Activated CD4-positive, alpha-beta memory T cell treated with anti-CD3 and anti-CD28 coated beads for 36 hours (primary cell): ENCODE measurements at places on chromosomes 1 and 21.

DNA sequence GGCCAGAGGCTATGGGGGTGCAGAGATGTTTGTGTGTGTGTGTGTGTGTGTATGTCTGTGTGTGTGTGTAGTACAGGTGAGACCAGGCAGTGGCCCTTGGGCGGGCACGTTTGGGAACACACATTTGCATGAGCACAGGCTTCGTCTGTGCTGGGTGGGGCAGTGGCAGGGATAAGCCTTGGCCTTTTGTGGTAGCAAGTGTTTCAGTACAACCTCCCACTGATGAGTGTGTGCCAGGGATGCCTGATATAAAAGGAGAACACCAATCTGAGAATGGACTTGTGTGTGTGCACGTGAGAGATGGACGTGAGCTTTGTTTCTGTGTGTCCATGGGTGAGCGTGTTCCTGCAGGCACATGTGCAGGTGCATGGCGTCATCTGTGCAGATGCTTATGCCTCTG is 3.0 kb downstream of the NTRK1 start:
- no peak for DNase-seq

GRCh38 chr1:203126151-203126865 is 1.2 kb upstream of the ADORA1 start:
- DNase-seq = no peak

- DNase-seq = no peak
Measured at GRCh38 chr1:3013371-3014049, 7.8 kb upstream of the ACTRT2 start.

GRCh38 chr1:201374364-201374763 is 3.1 kb downstream of the TNNT2 start:
- no peak for DNase-seq

GRCh38 chr1:112395256-112395820 is 676 bp upstream of the CTTNBP2NL start:
- DNase-seq = no peak

- DNase-seq = peak; percentile 10
Measured at GRCh38 chr1:76868916-76869315, 1.6 kb downstream of the ST6GALNAC5 start.

DNA sequence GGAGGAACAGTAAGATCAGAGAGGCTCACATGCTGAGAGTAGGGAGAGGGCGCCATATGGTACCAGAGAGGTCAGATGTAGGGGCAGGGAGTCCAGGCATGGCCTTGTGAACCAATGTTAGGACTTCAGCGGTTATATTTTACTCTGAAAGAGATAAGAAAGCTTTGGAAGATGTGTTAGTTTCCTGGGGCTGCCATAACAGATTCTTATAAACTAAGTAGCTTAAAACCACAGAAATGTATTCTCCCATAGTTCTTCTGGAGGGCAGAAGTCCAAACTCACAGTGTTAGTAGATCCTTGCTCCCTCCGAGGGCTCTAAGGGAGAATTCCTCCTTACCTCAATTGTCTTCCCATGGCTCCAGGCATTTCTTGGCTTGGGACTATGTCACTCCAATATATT is 502.5 kb upstream of the ADGRL2 start:
- DNase-seq = no peak

- no peak for DNase-seq
Measured at GRCh38 chr1:15226388-15227255, 20.4 kb upstream of the FHAD1 start.

GRCh38 chr1:1996207-1996651 is 7.4 kb downstream of the CFAP74 start:
- no peak for DNase-seq

GRCh38 chr1:156703741-156704140 is 1.6 kb downstream of the CRABP2 start:
- no peak for DNase-seq

- no peak for DNase-seq
Measured at GRCh38 chr1:95118710-95119109, 1.6 kb downstream of the TLCD4 start.

- no peak for DNase-seq
Measured at GRCh38 chr1:184791550-184791900, 36.9 kb upstream of the EDEM3 start.

DNA sequence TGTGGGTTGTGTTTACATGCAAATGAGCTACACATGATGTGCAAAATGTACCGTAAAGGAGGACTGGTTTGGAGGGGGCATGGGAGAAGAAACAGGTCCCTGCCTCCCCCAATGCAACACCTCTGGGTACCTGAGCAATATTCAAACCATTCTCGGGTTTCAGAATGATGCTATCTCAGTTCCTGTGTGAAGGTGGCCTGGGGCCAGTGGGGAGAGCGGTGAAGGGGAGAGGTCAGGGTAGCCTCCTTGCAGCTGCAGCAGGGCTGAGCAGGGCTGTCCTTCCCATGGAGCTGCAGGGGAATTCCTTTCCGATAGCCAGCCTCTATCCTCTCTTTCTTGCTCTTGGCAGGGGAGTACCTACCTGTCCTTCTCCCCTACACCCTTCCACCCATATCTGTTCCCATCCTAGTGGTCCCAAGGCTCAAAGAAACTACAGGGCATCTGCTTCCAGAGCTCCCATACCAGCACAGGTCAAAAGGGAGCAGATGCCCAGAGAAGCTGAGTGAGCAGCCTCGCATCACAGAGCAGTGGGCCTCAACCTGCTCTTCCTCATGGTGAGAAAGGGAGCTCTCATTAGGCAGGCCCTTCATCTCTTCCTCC is 11.9 kb downstream of the MEF2D start:
- peak; percentile 78 for DNase-seq

GRCh38 chr1:84944767-84945486 is 51.9 kb upstream of the LPAR3 start:
- peak; percentile 72 for DNase-seq

- DNase-seq = no peak
Measured at GRCh38 chr21:41601573-41602368, 93.8 kb upstream of the TMPRSS2 start.

- DNase-seq = peak; percentile 13
Measured at GRCh38 chr1:245310571-245311531, 156.1 kb downstream of the KIF26B start.

GRCh38 chr1:247443641-247444040 is 14.3 kb downstream of the OR2B11 start:
- no peak for DNase-seq

DNA sequence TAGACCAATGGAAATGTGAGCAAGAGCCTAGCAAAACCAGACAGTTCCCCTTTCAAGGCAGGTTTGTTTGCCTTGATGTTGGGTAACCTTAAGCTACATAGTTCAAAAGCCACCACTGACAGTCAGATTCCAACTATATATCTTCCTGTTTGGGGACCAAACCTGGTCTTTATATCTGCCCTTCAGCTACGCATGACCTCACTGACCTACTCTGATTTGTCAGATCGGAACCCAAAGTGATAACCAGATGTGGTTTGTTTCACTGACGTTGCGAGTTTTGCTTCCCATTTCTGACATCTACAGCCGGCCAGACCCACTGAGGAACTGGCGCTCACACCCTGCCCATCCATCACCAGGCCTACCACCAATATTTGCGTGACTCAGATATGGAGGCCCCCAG is 361.1 kb upstream of the CHRM3 start:
- DNase-seq = no peak

DNA sequence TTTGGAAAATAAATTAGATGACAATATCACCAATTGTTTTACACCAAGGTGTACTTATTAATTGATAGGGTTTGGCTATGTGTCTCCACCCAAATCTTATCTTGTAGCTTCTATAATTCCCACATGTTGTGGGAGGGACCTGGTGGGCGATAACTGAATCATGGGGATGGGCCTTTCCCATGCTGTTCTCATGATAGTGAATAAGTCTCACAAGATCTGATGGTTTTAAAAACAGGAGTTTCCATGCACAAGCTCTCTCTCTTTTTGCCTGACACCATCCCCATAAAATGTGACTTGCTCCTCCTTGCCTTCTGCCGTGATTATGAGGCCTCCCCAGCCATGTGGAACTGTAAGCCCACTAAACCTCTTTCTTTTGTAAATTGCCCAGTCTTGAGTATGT is 131.0 kb upstream of the LMO4 start:
- DNase-seq = no peak

DNA sequence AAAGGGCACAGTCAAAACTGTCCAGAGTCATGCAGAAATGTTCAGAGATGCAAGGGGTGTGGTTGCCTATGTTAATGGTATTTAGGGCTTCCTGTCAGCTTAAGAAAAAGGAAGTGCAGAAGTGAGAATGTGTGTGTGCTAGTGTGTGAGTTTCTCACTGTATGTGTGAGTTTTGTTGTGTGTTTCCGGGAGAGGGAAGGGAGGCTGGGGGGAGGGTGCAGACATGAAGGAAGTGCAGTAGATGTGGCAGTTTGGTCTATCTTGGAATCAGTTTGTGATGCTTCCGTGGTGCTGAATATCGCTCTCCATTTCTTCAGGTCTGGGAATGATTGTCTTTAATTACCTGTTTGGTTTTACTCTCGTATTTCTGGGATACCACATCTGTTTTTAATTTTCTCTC is 16.5 kb upstream of the ATP6V1G3 start:
- peak; percentile 74 for DNase-seq

GRCh38 chr1:179867493-179868330 is 9.9 kb downstream of the TOR1AIP2 start:
- DNase-seq = peak; percentile 63

- no peak for DNase-seq
Measured at GRCh38 chr1:24071941-24072340, 40.0 kb downstream of the MYOM3 start.

- DNase-seq = no peak
Measured at GRCh38 chr1:59481881-59482505, 185.1 kb downstream of the FGGY start.

- DNase-seq = peak; percentile 88
Measured at GRCh38 chr1:92486251-92487077, at the start of gene GFI1. GFI1 (minus strand) TSS chr1:92486925; CDS start chr1:92483487, 3,438 bp downstream.

DNA sequence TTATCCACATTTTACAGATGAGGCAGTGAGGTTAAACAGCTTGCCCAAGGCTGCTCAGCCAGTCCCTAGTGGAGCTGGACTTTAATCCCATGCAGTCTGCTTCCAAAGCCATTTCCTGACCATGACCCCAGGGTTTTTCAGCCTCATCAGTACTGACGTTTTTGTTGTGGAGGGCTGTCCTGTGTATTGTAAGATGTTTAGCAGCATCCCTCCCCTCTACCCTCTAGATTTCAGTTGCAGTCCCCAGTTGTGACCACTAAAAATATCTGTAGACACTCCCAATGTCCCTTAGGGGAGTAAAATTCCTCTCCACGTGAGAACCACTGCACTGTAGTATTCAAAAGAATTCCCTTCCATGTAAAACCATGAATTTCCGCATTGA is 30.2 kb upstream of the C1orf105 start:
- no peak for DNase-seq

DNA sequence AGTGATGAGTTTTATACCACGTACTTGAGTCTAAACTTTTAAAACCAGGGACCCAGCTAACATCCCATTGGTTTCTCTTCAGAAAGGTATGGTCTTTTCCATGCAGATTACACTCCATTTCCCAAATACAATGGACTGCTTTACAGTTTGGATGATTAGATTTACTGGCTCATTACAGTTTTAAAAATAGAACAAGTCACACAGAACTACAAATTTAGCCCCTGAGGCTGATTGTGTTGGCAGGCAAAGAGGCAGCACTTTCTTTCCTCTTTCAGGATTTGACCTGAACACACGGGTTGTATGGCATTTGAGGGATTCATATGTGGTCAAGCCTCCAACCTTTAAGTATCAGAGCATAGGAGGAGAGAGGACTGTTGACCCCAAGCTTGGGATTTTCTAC is 21.8 kb upstream of the VTCN1 start:
- DNase-seq = no peak

- DNase-seq = peak; percentile 58
Measured at GRCh38 chr1:24981631-24982005, 51.5 kb upstream of the RUNX3 start.
